ENCODE measurements at places on chromosomes 6 and 20. TPM values are rescaled to one million over a fixed set of nuclear protein-coding genes. Genes with fewer than 3 reads are reported as not detected.

HLA-DOA gene
- total RNA-seq: not detected

CENPQ gene
- total RNA-seq: 16.7 TPM

CFAP61 gene
- not detected for total RNA-seq

SLC9A8 gene
- 4.8 TPM for total RNA-seq

BMP6 gene
- 85.9 TPM for total RNA-seq

TSPO2 gene
- not detected for total RNA-seq

RPN2 gene
- 305 TPM for total RNA-seq

ZNF165 gene
- total RNA-seq: 0.49 TPM

ZGPAT gene
- total RNA-seq: 32.4 TPM

HSPA12B gene
- total RNA-seq: 50.2 TPM

CABLES2 gene
- total RNA-seq: 9.1 TPM

CTSA gene
- 129 TPM for total RNA-seq

LY6G6D gene
- not detected for total RNA-seq

CST7 gene
- not detected for total RNA-seq

NEDD9 gene
- total RNA-seq: 116 TPM

LINC00237 gene
- total RNA-seq: not detected

PTK7 gene
- total RNA-seq: 27.7 TPM

MATN4 gene
- total RNA-seq: 0.20 TPM

MMP24 gene
- total RNA-seq: 0.44 TPM

VPS16 gene
- total RNA-seq: 28.9 TPM

Measured in mammary microvascular endothelial cell (primary cell).